ENCODE measurements at places on chromosomes 6 and 20.

DNA sequence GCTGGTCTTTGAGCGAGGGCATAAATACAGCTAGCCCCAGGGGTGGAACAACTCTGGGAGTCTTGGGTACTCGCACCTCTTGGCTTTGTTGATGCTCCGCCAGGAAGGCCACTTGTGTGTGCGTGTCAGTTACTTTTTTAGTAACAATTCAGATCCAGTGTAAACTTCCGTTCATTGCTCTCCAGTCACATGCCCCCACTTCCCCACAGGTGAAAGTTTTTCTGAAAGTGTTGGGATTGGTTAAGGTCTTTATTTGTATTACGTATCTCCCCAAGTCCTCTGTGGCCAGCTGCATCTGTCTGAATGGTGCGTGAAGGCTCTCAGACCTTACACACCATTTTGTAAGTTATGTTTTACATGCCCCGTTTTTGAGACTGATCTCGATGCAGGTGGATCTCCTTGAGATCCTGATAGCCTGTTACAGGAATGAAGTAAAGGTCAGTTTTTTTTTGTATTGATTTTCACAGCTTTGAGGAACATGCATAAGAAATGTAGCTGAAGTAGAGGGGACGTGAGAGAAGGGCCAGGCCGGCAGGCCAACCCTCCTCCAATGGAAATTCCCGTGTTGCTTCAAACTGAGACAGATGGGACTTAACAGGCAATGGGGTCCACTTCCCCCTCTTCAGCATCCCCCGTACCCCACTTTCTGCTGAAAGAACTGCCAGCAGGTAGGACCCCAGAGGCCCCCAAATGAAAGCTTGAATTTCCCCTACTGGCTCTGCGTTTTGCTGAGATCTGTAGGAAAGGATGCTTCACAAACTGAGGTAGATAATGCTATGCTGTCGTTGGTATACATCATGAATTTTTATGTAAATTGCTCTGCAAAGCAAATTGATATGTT lies 19.2 kb downstream of the IRF4 start:
- no peak for DNase-seq

- no peak for DNase-seq
These were observed 14.6 kb upstream of the TXLNB start for GRCh38 chr6:139306291-139306981.

GRCh38 chr20:5919626-5920544 lies 30.4 kb downstream of the TRMT6 start:
- DNase-seq: no peak

DNA sequence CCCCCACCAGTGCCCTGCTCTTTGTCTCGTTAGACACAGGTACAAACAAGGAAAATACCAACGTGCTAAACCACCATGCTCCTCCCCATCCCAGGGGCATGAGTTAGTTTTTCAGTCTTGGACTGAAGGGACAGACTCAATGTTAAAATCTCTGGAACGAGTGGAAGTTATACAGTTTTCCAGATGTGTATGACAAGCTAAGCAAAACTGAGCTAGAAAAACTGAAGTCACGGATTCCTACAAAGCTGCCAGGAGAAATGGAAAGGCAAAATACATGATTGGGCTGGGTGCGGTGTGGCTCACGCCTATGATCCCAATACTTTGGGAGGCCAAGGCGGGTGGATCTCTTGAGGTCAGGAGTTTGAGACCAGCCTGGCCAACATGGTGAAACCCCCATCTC lies 34.3 kb upstream of the QKI start:
- DNase-seq: no peak
